ENCODE measurements at places on chromosomes 6 and 20.

- DNase-seq = no peak
Measured at GRCh38 chr20:12605751-12606150, 403.0 kb upstream of the SPTLC3 start.

DNA sequence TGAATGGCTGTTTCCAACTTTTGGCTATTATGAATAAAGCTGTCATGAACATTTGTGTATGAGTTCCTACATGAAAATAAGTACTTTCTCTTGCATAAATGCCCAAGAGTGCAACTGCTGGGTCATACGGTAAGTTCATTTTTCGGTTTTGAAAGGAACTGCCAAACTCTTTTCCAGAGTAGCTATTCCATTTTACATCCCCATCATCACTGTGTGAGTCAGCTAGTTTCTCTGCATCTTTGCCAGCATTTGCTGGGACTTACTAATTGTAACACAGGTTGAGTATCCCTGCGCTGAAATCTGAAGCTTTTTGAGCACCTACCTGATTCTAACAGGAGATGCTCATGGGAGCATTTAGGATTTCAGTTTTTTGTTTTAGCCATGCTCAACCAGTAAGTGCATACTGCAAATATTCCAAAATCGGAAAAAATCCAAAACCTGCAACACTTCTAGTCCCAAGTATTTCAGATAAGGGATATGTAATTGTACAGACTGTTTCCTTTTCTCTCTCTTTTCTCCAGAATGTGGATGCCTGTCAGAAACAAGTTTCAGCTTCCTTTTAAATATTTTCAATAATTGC, 118.4 kb downstream of the DTNBP1 start:
- DNase-seq = no peak

GRCh38 chr20:42978184-42978974, 211.3 kb downstream of the PTPRT start:
- DNase-seq = no peak

- DNase-seq = no peak
Measured at GRCh38 chr6:75711173-75711572, 37.9 kb upstream of the MYO6 start.

DNA sequence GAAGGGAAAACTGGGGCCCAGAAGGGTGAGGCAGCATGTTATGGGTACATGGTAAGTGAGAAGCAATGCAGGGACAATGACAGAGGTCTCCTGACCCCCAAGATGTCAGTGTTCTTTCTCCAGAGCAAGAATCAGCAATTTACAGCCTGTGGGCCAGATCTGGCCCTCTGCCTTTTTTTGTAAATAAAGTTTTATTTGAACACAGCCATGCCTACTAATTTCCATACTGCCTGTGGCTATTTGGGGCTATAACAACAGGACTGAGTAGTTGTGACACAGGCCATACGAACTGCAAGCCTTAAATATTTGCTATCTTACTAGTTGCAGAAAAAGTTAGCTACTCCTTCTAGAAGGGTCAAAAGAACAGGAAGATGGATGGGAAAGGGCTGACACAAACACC, 52.5 kb downstream of the PTPRT start:
- no peak for DNase-seq

GRCh38 chr20:44810391-44811149, at the start of gene RIMS4:
TSS of gene RIMS4 (minus strand) at chr20:44810546. CDS start at chr20:44810271, 275 bp downstream.
- no peak for DNase-seq

- no peak for DNase-seq
Measured at GRCh38 chr20:35564905-35565304, 23.0 kb downstream of the ERGIC3 start.

- DNase-seq = no peak
Measured at GRCh38 chr6:166958926-166959861, 2.8 kb upstream of the RNASET2 start.

All from activated naive CD4-positive, alpha-beta T cell (primary cell).